Neural crest cell (in vitro differentiated cells): ENCODE measurements at places on chromosomes 3 and 15. TPM values are rescaled to one million over a fixed set of nuclear protein-coding genes. Genes with fewer than 3 reads are reported as not detected.
A peak's percentile ranks its signal among the peaks of the same experiment; 100 is the strongest.

CTXND1 gene
- 1.3 TPM in 2 replicates for total RNA-seq

STAB1 gene
- total RNA-seq, result 0.11 and 0.16 TPM in 2 replicates

TNFAIP8L3 gene
- total RNA-seq, result 0.20 TPM in 1 of 2 replicates, not detected in the other

SLC35G2 gene
- total RNA-seq, result 5.8 and 6.0 TPM in 2 replicates

FAM3D gene
- total RNA-seq, result 0.35 TPM in 1 of 2 replicates, not detected in the other

DNA sequence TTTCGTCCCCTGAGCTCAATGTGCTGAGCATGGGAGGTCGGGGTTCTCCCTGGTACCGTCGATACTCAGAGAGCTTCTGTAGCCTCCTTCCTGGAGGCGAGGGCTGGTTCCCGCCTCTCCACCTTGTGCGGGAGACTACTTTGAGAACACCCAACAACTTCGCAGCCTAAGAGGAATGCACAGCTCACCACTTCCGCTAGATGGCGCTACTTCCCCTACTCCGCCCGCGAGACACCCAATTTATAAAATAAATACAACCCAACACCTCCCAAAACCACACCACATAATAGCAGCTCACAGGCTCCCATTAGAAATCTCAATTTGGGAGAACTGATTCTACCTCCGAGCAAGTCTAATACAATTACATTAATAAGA, 1.2 kb downstream of the RGMA start:
- peaks cover 52% of the 10 kb centered on the region for H3K4me1 ChIP-seq
- peak overlapping the region; percentile 99 for H3K4me3 ChIP-seq
- peak; percentile 83 for DNase-seq
- H3K27ac ChIP-seq, result peak overlapping the region; percentile 83
- peaks cover 50% of the 10 kb centered on the region for H3K27me3 ChIP-seq
- peaks cover 17% of the 10 kb centered on the region for H3K36me3 ChIP-seq

DNA sequence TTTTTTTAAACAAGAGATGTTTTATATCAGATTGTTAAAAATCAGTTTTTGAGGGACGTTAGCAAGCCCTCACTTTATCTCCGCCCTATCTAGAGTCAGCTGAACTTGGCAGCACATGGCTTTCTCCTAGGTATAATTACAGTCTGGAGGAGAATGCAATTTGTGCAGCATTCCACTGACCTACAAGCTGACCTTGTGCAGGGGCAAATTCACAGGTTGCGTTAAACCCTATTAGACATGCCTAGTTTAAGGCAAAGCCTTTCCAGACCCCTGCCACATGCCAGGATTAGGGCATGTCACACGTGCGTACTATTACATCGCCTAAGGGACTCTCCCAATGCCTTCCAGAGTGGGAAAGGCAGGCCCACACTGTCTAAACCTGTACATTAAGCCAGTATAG, 224.0 kb downstream of the GREM1 start:
- no peaks in the 10 kb centered on the region for H3K27me3 ChIP-seq
- no peak overlapping the region for H3K4me3 ChIP-seq
- no peaks in the 10 kb centered on the region for H3K36me3 ChIP-seq
- DNase-seq, result no peak

- H3K4me3 ChIP-seq, result no peak overlapping the region
- H3K27ac ChIP-seq, result no peak overlapping the region
- peaks cover 3% of the 10 kb centered on the region for H3K36me3 ChIP-seq
- H3K27me3 ChIP-seq, result no peaks in the 10 kb centered on the region
- H3K4me1 ChIP-seq, result peaks cover 22% of the 10 kb centered on the region
Observed at GRCh38 chr3:148333091-148333490, 364.6 kb upstream of the AGTR1 start.

DNA sequence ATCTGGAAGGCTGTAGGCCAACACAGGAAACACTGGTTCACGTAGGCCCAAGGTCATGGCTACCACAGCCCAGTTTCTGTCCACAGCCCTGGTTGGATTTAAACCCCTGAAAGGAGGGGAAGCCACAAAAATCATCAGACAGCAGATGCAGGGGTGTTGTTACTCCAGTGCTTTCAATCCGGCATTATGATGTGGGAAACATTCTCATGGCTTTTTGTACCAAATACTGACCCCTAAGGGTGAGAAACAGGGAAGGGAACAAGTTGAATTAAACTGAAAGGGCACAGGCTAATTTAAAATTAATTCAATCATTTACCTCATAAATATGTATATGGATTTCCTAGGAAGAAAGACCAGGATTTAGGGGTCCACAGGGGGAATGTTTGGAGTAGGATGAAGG, 375.6 kb downstream of the CTNNB1 start:
- peak overlapping the region; percentile 43 for H3K27ac ChIP-seq
- DNase-seq, result no peak
- no peaks in the 10 kb centered on the region for H3K27me3 ChIP-seq
- H3K36me3 ChIP-seq, result no peaks in the 10 kb centered on the region
- H3K4me1 ChIP-seq, result peaks cover 5% of the 10 kb centered on the region

- H3K27ac ChIP-seq, result no peak overlapping the region
- no peaks in the 10 kb centered on the region for H3K27me3 ChIP-seq
- no peak for DNase-seq
- peaks cover 8% of the 10 kb centered on the region for H3K4me1 ChIP-seq
- no peak overlapping the region for H3K4me3 ChIP-seq
- H3K36me3 ChIP-seq, result no peaks in the 10 kb centered on the region
Observed at GRCh38 chr3:155352900-155353490, 59.5 kb upstream of the STRIT1 start.

DNA sequence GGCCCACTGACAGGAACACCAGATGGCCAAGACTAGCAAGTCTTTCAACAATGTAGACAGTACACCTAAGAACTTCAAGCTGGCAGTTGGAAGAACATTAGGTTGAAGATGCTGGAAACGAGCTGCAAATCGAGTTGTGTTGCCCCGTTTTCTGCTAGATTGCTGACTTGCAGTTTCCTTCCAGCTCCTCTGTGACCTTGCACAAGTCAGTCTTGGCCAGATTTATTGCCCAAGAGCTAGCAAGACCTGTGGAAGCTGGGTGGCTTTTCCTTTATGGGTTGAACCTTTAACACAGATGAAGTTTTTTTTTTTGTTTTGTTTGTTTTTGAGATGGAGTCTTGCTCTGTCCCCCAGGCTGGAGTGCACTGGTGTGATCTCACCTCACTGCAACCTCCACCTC, 2.9 kb upstream of the RBM6 start:
- H3K27ac ChIP-seq, result no peak overlapping the region
- H3K27me3 ChIP-seq, result no peaks in the 10 kb centered on the region
- peak overlapping the region; percentile 72 for H3K4me3 ChIP-seq
- no peak for DNase-seq

GRCh38 chr3:124634210-124635168, 95.8 kb upstream of the UMPS start:
- no peak overlapping the region for H3K4me3 ChIP-seq
- H3K27me3 ChIP-seq, result no peaks in the 10 kb centered on the region
- peaks cover 9% of the 10 kb centered on the region for H3K4me1 ChIP-seq

DNA sequence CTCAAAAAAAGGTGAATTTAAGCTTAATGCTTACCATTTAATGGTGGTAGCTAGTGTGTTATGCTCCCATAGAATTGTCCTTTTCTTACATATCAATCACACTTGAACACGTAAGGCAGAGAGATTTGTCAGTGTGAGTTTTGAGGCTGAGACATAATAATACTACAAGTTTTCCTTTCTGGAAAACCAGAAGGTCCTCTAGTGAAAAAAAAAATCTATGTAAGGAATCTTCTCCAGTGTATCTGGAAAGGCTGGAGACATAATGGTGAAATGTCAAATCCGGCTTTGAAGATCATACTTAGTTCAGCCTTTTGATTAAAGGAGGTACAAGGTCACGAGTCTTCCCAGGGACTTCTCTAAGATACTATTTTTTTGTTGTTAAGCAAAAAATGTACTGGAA, 3.4 kb downstream of the TSC22D2 start:
- H3K27ac ChIP-seq, result no peak overlapping the region
- peak overlapping the region; percentile 84 for H3K4me3 ChIP-seq
- no peaks in the 10 kb centered on the region for H3K36me3 ChIP-seq
- DNase-seq, result no peak

DNA sequence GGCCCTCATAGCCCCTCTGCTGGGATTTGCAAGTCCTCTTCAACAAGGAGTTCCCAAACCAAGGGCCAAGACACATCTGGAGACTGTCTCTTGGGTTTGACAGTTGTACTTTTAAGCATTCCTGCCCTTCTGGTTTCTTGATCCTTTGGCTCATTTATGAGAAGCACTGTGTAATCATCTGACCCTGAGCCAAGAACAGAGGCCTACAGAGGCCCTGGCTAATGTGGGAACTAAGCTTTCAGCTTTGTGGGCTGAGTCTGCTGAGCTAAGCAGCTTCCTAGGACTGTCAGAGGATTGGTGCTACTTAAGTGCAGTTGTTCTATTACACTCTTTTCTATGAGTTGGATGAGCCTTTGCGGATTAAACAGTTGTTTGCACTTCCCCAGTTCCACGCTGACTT, 178.3 kb downstream of the KBTBD8 start:
- H3K4me3 ChIP-seq, result no peak overlapping the region
- H3K27me3 ChIP-seq, result no peaks in the 10 kb centered on the region
- peaks cover 4% of the 10 kb centered on the region for H3K36me3 ChIP-seq
- no peaks in the 10 kb centered on the region for H3K4me1 ChIP-seq
- no peak overlapping the region for H3K27ac ChIP-seq

DNA sequence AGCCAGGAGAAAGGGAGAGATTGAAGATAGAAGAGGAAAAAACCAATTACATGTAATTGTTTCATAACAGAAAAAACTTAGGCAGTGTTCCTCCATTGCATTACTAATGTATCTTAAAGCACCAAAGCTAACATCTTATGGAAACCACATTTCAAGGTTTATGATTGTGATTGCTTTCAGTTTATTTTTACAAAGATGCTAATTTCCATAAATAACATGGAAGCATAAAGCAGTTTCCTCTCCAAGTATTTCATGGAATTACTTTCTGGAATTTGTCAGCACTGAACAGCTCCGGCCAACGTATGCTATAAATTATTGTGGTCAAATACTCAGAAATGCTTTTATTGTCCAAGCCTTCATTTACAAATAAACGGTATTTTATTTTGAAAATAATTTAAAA, 11.6 kb downstream of the ADAMTSL3 start:
- H3K27me3 ChIP-seq, result peaks cover 33% of the 10 kb centered on the region
- no peak for DNase-seq
- H3K4me3 ChIP-seq, result no peak overlapping the region
- H3K36me3 ChIP-seq, result no peaks in the 10 kb centered on the region

- no peaks in the 10 kb centered on the region for H3K36me3 ChIP-seq
- no peak overlapping the region for H3K27ac ChIP-seq
- no peak for DNase-seq
- H3K27me3 ChIP-seq, result no peaks in the 10 kb centered on the region
Observed at GRCh38 chr3:56874269-56874668, 72.5 kb upstream of the ARHGEF3 start.

DNA sequence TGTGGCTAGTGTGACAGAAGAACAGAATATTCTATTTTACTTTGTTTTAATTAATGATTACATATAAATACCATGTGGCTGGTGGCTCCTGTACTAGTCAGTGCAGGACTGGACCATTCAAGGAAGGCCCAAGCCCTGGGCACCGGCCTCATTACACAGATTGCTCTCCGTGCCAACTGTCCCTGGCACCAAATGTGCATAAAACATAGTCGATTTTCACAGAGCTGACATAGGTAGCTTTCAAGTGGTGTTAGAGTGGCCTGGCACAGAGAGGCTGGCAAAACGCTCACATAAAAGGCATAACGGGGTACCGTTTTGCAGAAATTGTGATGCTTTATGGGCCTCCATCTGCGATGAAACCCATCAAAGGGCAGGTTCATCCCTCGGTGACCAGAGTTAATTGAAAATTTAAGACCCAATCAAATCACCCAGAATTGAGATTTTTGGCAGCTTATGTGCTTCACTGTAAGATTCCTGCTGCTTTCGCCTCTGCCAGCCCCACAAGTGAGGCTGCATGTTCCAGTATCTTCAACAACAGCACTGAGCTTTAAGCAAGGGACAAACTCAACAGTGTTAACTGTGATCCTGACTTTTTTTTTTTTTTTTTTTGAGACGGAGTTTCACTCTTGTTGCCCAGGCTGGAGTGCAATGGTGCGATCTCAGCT, 25.9 kb downstream of the RFTN1 start:
- H3K27ac ChIP-seq, result no peak overlapping the region
- no peak overlapping the region for H3K4me3 ChIP-seq
- H3K4me1 ChIP-seq, result peaks cover 3% of the 10 kb centered on the region
- no peak for DNase-seq

- H3K4me3 ChIP-seq, result peak overlapping the region; percentile 21
- H3K27ac ChIP-seq, result no peak overlapping the region
- H3K36me3 ChIP-seq, result no peaks in the 10 kb centered on the region
- peaks cover 34% of the 10 kb centered on the region for H3K4me1 ChIP-seq
- H3K27me3 ChIP-seq, result no peaks in the 10 kb centered on the region
Observed at GRCh38 chr15:67359431-67360079, 105.0 kb downstream of the IQCH start.

DNA sequence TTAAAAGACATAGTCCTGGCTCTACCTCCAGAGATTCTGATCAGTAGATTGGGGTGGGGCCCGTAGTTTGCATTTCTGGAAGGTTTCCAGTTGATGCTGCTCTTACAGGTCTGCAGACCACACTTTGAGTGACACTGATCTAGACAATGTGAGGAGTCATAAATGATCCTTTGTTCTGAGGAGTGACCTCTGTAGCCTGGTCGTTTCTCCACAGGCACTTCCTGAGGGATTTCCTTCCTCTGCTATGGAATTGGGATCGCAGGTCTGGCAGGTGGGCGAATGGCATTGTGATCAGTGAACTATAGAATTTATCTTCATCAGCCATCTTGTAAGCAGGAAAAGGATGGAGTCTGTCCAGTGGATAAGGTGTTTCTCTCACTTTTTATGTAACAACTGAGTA, 5.5 kb downstream of the GFM1 start:
- H3K4me3 ChIP-seq, result no peak overlapping the region
- peaks cover 24% of the 10 kb centered on the region for H3K4me1 ChIP-seq
- H3K27me3 ChIP-seq, result no peaks in the 10 kb centered on the region

DNA sequence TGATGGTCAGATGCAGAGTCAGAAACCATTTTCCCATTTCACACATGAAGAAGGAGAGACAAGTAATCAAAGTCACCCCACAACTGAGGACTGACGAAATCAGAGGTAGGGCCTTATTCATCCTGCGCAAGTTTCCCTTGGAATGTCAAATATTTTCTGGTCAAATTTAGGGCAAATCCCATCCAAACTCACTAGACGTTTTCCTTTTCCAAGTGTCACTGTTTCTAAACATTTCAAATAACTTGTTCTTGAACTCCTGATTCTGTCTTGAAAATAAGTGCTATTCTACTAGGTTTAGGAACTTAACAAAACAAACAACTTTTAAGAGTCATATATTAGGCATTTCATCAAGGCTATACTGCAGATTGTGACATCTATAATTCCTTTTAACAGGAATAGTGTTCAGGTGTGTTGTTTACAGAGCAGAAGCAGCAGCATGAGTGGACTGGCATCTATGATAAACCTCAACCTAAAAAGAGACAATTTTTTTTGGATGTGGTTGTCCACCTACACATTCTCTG, 40.7 kb downstream of the SUMF1 start:
- H3K4me1 ChIP-seq, result peaks cover 15% of the 10 kb centered on the region
- H3K36me3 ChIP-seq, result peaks cover 5% of the 10 kb centered on the region
- no peak overlapping the region for H3K4me3 ChIP-seq
- no peak for DNase-seq

DNA sequence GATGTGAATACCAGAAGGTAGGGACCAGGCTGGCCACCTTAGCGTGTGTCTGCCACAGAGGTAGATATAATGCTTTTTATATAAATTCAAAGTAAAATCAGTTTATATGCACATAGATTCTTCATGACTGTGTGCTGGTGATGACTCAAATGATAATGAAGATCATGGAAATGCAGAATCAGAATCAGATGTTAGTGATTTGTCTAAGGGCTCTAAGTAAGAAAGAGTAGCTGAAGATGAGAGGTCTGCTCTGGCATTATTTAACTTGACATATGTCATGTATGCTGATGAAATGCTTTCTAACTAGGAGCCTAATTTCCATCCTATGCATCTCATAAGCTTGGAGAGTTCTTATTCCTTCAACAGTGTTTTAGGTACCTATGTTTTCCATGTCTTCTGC, 50.3 kb upstream of the DPH6 start:
- H3K4me1 ChIP-seq, result no peaks in the 10 kb centered on the region
- no peaks in the 10 kb centered on the region for H3K36me3 ChIP-seq
- H3K4me3 ChIP-seq, result no peak overlapping the region
- no peak overlapping the region for H3K27ac ChIP-seq
- no peaks in the 10 kb centered on the region for H3K27me3 ChIP-seq
- DNase-seq, result no peak
